Muscle of leg (tissue), 16 donors: ENCODE measurements at places on chromosomes 2 and 18. TPM values are rescaled to one million over a fixed set of nuclear protein-coding genes. Genes with fewer than 3 reads are reported as not detected.

The THAP4 gene
- total RNA-seq: 43.9 TPM

The CCDC150 gene
- 4.6 TPM for total RNA-seq

The BCL11A gene
- total RNA-seq: 1.1 TPM

DNA sequence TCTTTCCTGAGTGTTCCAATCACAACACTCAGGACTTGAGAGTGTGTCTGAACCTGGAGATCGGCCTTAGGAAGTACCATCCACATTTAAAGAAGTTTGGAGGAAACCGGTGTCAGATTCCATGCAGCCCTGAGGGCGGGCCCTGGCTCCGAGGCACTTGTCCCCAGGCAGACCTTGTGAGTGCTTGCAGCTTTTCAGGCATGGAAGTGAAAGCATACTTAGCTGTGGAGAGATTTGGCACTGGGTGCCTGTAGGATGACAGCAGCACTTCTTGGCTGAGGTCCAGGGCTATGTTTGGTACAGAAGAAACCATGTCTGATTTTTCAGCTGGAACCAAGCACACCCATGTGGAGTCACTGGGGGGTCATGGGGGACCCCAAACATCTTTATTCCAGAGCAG lies 230.8 kb downstream of the SEPTIN10 start:
- no peak overlapping the region for H3K4me3 ChIP-seq
- peak; percentile 87 for DNase-seq
- no peaks in the 10 kb centered on the region for H3K36me3 ChIP-seq
- peaks cover 48% of the 10 kb centered on the region for H3K4me1 ChIP-seq
- no peaks in the 10 kb centered on the region for H3K27me3 ChIP-seq

- no peaks in the 10 kb centered on the region for H3K36me3 ChIP-seq
- no peak for DNase-seq
- peaks cover 2% of the 10 kb centered on the region for H3K4me1 ChIP-seq
These were observed 469.4 kb downstream of the IRS1 start for GRCh38 chr2:226330206-226330605.

DNA sequence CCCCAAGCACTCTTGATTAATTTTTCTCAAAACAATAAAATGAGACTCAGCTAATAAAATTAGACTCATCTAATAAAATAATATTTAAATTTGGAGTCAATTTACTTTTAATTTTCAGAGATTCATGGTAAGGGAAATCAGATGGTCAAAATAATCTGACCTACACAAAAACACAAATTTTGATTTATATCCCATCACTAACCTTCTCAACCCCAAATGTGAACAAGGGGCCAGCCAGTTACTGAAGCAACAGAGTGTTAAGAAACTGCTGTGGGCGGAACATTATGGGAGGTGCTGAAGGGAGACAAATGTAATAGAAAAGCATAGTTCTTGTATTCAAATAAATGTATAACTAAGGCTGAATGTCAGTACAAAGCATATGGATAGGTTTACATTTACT lies 28.5 kb upstream of the PPP3R1 start:
- H3K27me3 ChIP-seq: no peaks in the 10 kb centered on the region
- no peaks in the 10 kb centered on the region for H3K36me3 ChIP-seq
- no peak overlapping the region for H3K4me3 ChIP-seq
